ENCODE measurements at places on chromosomes 11 and 22. TPM values are rescaled to one million over a fixed set of nuclear protein-coding genes. Genes with fewer than 3 reads are reported as not detected.

LAYN gene
- 8.6 TPM for total RNA-seq

SLC17A6 gene
- total RNA-seq, result not detected

GRCh38 chr11:62171261-62171723 is 18.7 kb upstream of the SCGB1D1 start:
- no peak for DNase-seq

OR51I1 gene
- total RNA-seq, result not detected

DNA sequence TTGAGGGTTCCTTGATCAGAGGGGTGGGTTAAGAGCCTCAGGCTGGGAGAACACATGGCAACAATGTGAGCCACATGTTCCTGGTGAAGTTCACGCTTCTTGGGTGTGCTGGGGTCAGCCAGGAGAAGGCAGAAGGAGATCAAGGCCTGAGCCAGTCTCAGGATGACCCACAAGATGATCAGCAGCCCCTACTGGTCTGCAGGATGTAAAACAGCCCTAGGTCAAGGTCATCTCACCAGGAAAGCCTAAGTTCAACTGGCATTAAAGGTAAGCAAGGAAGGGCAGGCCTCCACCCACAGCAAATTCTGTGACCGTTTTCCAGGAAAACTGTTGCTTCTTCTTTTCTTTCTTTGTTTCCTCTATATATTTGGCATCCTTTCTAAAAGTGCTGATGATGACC is 156.7 kb upstream of the KIRREL3 start:
- no peak for DNase-seq

ADORA2A gene
- 33.8 TPM for total RNA-seq

DNA sequence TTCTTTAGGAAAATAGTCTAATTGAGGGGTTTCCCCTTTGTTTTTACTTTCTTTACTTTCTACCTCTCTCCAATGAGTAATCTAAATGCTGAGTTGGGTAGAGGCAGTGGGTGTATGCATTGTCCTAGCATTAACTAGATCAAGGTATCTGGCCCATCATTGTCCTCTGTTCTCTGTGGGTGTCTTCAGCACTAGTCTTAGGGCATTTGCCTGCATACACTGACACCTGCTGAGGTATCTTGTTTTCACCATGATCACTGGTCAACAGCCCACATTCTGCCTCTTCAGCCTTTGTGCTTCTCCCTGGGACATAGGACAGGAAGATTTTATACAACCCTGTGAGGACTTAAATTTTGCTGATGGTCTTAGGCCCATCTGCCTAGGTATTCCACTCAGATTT is 371.1 kb downstream of the RAB38 start:
- no peak for DNase-seq

DNA sequence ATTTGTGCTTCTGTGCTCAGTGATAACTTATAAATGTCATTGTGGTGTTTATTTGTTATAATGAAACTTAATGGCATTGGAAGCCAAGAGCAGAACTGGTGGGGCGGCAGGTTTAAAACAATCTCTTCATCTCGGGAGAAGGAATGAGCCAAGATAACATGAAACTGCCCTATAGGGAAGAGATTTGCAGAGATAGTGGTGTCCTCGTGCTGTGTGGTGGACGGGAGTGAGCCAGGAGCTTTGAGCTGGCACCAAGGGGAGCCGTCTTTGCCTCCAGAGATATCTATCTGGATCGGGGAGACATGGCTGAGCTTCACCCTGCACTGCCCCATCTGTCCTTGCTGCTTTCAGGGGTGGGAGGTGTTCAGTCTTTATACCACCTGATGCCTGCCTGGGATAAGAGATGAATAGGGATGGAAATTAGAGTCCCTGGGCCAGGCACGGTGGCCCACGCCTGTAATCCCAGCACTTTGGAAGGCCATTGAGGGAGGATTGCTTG is 189.6 kb downstream of the ST3GAL4 start:
- no peak for DNase-seq

GRCh38 chr11:8261291-8261690 is 2.4 kb downstream of the LMO1 start:
- peak; percentile 33 for DNase-seq

Data from activated naive CD4-positive, alpha-beta T cell treated with anti-CD3 and anti-CD28 coated beads, Interleukin-2, amount 50 U/mL, for 72 hours (primary cell).